Hepatocyte (in vitro differentiated cells): ENCODE measurements at places on chromosomes 12 and 14. TPM values are rescaled to one million over a fixed set of nuclear protein-coding genes. Genes with fewer than 3 reads are reported as not detected.

The GPRC5A gene
- 80.4 and 97.0 TPM in 2 replicates for polyA plus RNA-seq

The LIN7A gene
- polyA plus RNA-seq, result 3.0 and 5.2 TPM in 2 replicates

The CRIP1 gene
- polyA plus RNA-seq, result 14.7 and 19.6 TPM in 2 replicates

The ZDHHC22 gene
- not detected in 2 replicates for polyA plus RNA-seq

The BATF gene
- 3.1 and 3.6 TPM in 2 replicates for polyA plus RNA-seq

The EPS8 gene
- 43.1 and 44.2 TPM in 2 replicates for polyA plus RNA-seq

The GPR162 gene
- 2.3 and 6.2 TPM in 2 replicates for polyA plus RNA-seq

The SLC38A4 gene
- polyA plus RNA-seq, result 8.5 and 16.5 TPM in 2 replicates

The HCAR1 gene
- polyA plus RNA-seq, result 0.19 TPM in 1 of 2 replicates, not detected in the other

The CLEC1B gene
- 0.55 and 2.4 TPM in 2 replicates for polyA plus RNA-seq

The ARMH4 gene
- polyA plus RNA-seq, result 8.1 and 11.3 TPM in 2 replicates

The GLRX5 gene
- 94.5 and 105 TPM in 2 replicates for polyA plus RNA-seq

The KRT75 gene
- not detected in 2 replicates for polyA plus RNA-seq

The NXPH4 gene
- polyA plus RNA-seq, result 2.7 and 3.3 TPM in 2 replicates

The TAS2R9 gene
- not detected in 2 replicates for polyA plus RNA-seq
